Caki2 (cell line): ENCODE measurements at places on chromosomes 7 and 10. TPM values are rescaled to one million over a fixed set of nuclear protein-coding genes. Genes with fewer than 3 reads are reported as not detected.

GIMAP6 gene
- not detected in 2 replicates for total RNA-seq

FAM25A gene
- total RNA-seq, result not detected in 2 replicates

CYP26C1 gene
- not detected in 2 replicates for total RNA-seq

GRCh38 chr10:130621231-130621775 lies 485.1 kb downstream of the GLRX3 start:
- DNase-seq, result no peak

- no peak for DNase-seq
Observed at GRCh38 chr7:126436213-126436868, 816.4 kb downstream of the GRM8 start.
